ENCODE measurements at places on chromosomes 2 and 18.

- DNase-seq = no peak
Measured at GRCh38 chr2:11941201-11942177, 195.1 kb downstream of the LPIN1 start.

- DNase-seq = no peak
Measured at GRCh38 chr2:123153041-123153440, 872.0 kb upstream of the CNTNAP5 start.

- no peak for DNase-seq
Measured at GRCh38 chr18:40450751-40451150, 1504.3 kb upstream of the PIK3C3 start.

GRCh38 chr2:192196421-192197194, 1.9 kb upstream of the TMEFF2 start:
- DNase-seq = no peak

DNA sequence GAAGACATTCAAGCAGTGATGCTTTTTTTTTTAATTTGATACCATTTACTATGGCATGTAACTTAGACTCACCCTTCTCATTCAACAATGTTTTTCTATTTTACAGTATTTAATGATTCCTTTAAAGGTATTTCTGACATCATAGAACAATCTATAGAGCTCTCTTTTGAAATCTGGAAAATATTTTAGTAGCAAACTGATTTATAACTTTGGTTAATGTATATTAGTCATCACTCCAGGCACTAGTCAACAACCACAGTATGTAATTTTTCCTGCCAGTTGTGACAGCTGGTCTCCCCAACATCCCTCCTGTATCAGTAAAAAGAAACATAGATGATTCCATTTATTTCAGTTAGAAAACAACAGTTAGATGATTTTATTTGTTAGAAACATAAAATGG, 122.9 kb downstream of the LCLAT1 start:
- DNase-seq = no peak

DNA sequence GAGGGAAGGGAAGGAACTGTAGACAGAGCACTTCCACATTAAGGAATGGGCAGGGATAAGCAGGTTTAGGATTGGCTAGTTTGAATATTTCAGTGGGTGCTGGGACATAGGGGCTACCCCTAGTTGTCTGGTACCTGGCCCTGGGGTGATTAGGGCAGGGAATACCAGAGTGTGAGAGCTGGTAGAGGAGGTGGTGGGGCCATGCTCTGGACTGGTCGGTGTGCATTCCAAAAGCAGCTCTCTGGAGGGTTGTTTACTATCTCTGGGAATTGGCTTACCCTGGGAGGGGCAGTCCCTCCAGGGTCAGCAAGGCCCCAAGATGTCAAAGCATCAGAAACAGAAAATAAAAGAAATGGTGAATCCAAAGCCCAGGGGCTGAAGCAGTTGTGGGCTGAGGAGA, 103.8 kb downstream of the LAMA3 start:
- DNase-seq = no peak

All from CD8-positive, alpha-beta memory T cell (primary cell).